ENCODE measurements at places on chromosomes 2 and 18. TPM values are rescaled to one million over a fixed set of nuclear protein-coding genes. Genes with fewer than 3 reads are reported as not detected.

DNA sequence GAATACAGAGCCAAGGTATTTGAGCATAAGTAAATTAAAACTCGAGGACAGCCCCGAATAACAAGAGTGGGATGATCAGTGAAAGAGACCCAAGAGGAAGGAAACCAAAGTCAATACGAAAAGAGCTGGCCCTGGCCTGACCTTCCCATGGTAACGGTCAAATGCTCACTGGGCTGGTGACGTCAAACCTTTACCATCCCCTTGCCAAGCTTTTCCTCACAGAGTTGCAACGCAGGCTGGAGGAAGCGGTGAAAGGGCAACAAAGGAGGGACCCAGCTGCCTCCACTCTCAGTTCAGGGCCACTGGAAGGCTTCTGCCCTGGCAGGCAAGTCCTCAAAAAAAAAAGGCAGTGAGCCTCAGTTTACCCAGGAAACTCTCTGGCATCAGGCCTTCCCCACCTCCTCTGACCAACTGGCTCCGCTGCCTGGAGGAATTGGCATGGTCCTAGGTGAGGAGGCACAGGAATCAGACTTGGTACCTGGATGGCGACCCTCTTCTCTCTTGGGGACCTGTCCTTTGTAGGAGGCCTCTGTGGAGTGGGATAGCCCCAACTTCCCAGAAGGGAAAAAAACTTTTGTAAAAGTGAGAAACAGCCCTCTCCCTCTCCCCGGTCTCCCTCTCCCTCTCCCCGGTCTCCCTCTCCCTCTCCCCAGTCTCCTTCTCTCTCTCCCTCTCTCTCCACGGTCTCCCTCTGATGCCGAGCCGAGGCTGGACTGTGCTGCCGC, 212.4 kb downstream of the ANAPC1 start:
- peaks cover 2% of the 10 kb centered on the region for H3K27me3 ChIP-seq
- H3K27ac ChIP-seq: peak overlapping the region; percentile 42
- H3K4me3 ChIP-seq: no peak overlapping the region
- DNase-seq: peak; percentile 89

DNA sequence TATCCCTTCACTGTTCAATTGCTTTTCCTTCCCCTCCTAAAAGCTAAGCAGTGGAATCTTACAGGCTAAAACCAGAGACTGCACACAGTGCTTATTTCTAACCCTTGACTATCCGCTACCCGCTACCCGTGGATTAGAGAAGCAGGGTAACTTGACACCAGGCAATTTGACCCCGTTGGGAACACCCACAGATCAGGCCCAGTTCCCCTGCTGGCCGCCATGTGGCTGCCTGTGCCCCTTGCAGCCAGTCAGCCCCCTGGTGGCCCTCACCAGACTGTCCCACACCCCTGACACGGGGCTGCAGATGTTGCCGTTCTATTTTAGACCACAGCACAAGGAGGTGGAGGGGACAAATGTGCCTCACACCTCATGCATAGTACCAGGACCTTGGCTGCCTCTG, 74.8 kb downstream of the TXNL1 start:
- peak; percentile 44 for DNase-seq
- peaks cover 25% of the 10 kb centered on the region for H3K4me1 ChIP-seq
- peak overlapping the region; percentile 71 for H3K27ac ChIP-seq
- H3K36me3 ChIP-seq: no peaks in the 10 kb centered on the region
- H3K27me3 ChIP-seq: no peaks in the 10 kb centered on the region

DNA sequence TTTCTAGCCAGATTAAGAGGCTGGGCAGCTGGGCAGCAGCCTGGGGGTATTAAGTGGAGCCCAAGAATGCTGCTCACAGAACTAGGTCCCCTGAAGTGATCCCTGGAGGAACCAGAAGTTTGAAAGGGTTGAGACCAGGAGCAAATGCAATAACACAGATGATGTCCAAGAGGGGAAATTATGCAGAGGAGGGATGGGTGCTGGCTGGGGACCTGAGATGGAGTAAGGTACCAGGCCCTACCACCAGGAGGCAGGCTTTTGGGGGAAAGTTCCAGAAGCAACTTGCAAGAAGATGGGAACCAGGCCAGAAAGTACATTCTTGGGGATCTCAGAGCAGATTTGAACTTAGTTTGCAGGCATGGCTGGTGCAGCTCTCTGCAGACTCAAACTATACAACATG, 175.1 kb downstream of the NCK2 start:
- H3K4me3 ChIP-seq: no peak overlapping the region
- H3K27me3 ChIP-seq: no peaks in the 10 kb centered on the region
- DNase-seq: no peak
- H3K4me1 ChIP-seq: peaks cover 26% of the 10 kb centered on the region

GRCh38 chr2:239721991-239722759, 303.0 kb downstream of the NDUFA10 start:
- H3K36me3 ChIP-seq: no peaks in the 10 kb centered on the region
- no peak overlapping the region for H3K27ac ChIP-seq
- peaks cover 44% of the 10 kb centered on the region for H3K4me1 ChIP-seq
- H3K27me3 ChIP-seq: no peaks in the 10 kb centered on the region
- no peak overlapping the region for H3K4me3 ChIP-seq

GRCh38 chr2:71212336-71212735, 14.6 kb downstream of the PAIP2B start:
- no peaks in the 10 kb centered on the region for H3K4me1 ChIP-seq
- H3K4me3 ChIP-seq: no peak overlapping the region
- H3K36me3 ChIP-seq: no peaks in the 10 kb centered on the region
- DNase-seq: no peak
- H3K27me3 ChIP-seq: no peaks in the 10 kb centered on the region

Gene ITGAV
- 47.1 TPM for total RNA-seq

DNA sequence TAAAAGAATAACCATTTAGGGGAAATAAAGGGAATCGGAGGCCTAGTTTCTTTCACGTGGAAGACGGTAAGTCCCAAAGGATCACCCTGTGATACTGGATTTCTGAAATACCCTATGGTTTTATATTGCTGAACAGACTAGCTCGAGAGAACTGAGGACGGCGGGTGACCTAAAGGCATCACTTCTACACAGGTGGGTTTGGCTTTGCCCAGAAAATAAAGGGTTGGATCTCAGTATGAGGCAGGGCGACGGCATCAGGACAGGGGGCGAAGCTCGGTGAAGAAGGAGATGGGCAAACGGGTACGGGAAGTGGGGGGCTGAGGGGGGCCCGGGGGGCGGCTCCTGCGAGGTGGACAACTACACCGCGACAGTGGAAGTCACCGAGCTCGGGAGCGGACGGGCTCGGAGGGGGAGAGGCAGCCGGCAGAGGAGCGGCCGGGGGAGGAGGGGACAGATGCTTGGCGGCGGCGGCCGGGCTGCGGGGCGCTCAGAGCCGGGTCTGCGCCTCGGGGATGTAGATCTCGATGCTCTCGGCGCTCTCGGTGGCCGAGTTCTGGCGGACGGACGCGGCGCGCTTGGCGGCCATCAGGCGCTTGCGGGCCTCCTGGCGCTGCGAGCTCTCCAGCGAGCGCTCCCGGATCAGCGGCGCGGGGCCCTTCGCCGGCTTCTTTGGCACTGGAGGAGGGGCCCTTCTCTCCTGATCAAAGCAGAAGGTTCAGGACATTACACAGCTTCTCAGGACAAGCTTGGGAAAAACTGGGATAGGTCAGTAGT, 48.9 kb downstream of the TGIF1 start:
- no peak overlapping the region for H3K27ac ChIP-seq
- peak overlapping the region; percentile 33 for H3K4me3 ChIP-seq
- H3K4me1 ChIP-seq: peaks cover 7% of the 10 kb centered on the region
- peak; percentile 64 for DNase-seq

Gene PDE11A
- 0.62 TPM for total RNA-seq

Gene C18orf32
- total RNA-seq: 20.5 TPM

- DNase-seq: peak; percentile 43
- no peaks in the 10 kb centered on the region for H3K4me1 ChIP-seq
- H3K27ac ChIP-seq: no peak overlapping the region
- no peak overlapping the region for H3K4me3 ChIP-seq
- H3K36me3 ChIP-seq: no peaks in the 10 kb centered on the region
These were observed 12.2 kb downstream of the EML6 start for GRCh38 chr2:54735636-54736035.

Gene SP140
- 0.22 TPM for total RNA-seq

DNA sequence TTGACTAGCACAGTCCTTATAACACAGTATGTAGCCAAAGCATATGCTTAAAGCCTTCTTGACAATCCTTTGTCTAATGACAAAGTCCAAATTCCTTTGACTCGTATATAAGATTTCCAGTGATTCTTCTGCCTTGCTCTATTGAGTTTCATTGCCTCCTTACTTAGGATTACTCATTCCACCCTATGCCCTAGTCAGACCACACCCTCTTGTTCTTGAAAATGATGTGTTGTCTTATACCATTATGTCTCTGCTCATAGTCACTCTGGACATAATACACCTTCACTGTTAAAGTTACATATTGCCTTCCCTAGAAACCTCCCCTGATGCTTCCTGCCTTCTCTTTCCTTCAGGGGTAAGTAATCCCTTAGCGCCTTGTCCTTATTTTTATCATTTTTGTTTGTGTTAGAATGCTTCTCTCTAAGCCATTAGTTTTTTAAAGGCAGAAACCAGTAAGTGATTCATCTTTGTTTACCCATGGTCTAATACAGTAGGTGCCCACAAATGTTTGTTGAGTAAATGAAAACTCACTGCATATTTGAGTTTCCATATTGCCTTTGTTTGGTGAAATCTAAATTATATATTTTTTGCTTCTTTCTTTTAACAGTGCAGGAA, 19.3 kb downstream of the GPD2 start:
- H3K36me3 ChIP-seq: no peaks in the 10 kb centered on the region
- DNase-seq: no peak
- no peak overlapping the region for H3K4me3 ChIP-seq
- no peaks in the 10 kb centered on the region for H3K27me3 ChIP-seq
- no peak overlapping the region for H3K27ac ChIP-seq
- peaks cover 4% of the 10 kb centered on the region for H3K4me1 ChIP-seq

- peak; percentile 65 for DNase-seq
- H3K27me3 ChIP-seq: no peaks in the 10 kb centered on the region
- no peaks in the 10 kb centered on the region for H3K36me3 ChIP-seq
- H3K4me1 ChIP-seq: no peaks in the 10 kb centered on the region
- no peak overlapping the region for H3K4me3 ChIP-seq
These were observed 349.0 kb upstream of the PKDCC start for GRCh38 chr2:41698678-41699422.

- no peaks in the 10 kb centered on the region for H3K27me3 ChIP-seq
- no peak for DNase-seq
- no peaks in the 10 kb centered on the region for H3K4me1 ChIP-seq
These were observed 113.9 kb downstream of the INO80D start for GRCh38 chr2:205972113-205972512.

GRCh38 chr2:24509425-24509824, 18.4 kb downstream of the NCOA1 start:
- DNase-seq: no peak
- H3K36me3 ChIP-seq: peaks cover 4% of the 10 kb centered on the region
- H3K4me3 ChIP-seq: no peak overlapping the region

Gene KCTD18
- total RNA-seq: 12.0 TPM

- no peak overlapping the region for H3K27ac ChIP-seq
- no peak overlapping the region for H3K4me3 ChIP-seq
- DNase-seq: no peak
- no peaks in the 10 kb centered on the region for H3K4me1 ChIP-seq
- no peaks in the 10 kb centered on the region for H3K36me3 ChIP-seq
- H3K27me3 ChIP-seq: no peaks in the 10 kb centered on the region
These were observed 223.9 kb upstream of the TCF4 start for GRCh38 chr18:55811925-55812324.

- peak; percentile 33 for DNase-seq
- H3K4me3 ChIP-seq: no peak overlapping the region
- H3K4me1 ChIP-seq: peaks cover 82% of the 10 kb centered on the region
These were observed 53.8 kb downstream of the CTIF start for GRCh38 chr18:48592540-48593171.

GRCh38 chr2:10303694-10304378, 1.1 kb downstream of the HPCAL1 start:
- no peaks in the 10 kb centered on the region for H3K36me3 ChIP-seq
- peaks cover 29% of the 10 kb centered on the region for H3K27me3 ChIP-seq
- DNase-seq: peak; percentile 69
- no peak overlapping the region for H3K27ac ChIP-seq

Data from muscle of leg (tissue), 16 donors.